ENCODE measurements at places on chromosomes 1 and 21. TPM values are rescaled to one million over a fixed set of nuclear protein-coding genes. Genes with fewer than 3 reads are reported as not detected.

DNA sequence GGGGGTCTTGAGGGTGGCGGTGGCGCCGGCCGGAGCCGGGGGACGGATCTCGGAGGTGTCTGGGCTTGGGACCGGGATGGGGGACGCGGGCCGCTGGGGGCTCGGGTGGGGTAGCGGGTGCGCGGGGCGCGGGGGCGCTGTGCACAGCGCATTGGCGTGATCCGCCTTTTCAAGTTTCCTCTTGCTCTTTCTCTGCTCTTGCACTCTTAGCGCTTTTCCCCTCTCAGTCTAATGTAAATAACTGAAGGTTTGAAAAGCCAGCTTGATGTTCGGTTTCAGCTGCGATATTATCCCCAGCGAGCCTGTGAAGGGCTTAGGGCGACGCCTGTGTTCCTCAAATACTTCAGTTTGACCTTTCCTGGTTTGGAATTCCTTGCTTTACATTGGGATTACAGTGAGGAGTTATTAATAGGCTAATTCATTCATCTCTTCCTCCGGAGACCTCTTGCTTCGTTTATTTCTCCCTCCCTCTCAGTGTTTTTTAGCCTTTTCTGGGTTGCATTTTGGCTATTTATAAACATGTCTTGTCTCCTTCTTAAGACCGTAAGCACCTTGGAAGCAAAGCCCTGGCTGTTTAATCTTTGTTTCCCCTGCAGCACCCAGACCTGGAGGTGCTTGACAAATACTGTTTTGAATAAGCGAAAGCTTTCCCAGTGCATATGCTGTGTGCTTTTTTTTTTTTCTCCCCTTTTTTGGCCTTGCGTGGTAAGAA is 693 bp downstream of the RAB4A start:
- DNase-seq = no peak

- no peak for DNase-seq
These were observed 39.9 kb downstream of the INKA2 start for GRCh38 chr1:111699268-111699667.

- no peak for DNase-seq
These were observed 104.7 kb downstream of the JAK1 start for GRCh38 chr1:64861611-64862010.

DNA sequence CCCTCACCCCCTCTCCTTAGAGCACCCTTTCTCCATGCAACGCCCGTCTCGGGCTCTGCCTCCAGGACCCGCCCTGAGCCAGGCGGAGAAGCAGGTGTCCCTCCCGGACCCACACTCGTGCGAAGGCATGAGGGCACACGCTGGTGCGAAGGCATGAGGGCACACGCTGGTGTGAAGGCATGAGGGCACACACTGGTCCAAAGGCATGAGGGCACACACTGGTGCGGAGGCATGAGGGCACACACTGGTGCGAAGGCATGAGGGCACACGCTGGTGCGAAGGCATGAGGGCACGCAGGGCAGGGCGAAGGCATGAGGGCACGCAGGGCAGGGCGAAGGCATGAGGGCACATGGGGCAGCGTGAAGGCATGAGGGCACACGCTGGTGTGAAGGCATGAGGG is 5.8 kb upstream of the TMEM52 start:
- DNase-seq = no peak

GRCh38 chr1:235078480-235079381 is 49.9 kb downstream of the TOMM20 start:
- DNase-seq = no peak

GRCh38 chr1:227766015-227766634 is 30.9 kb downstream of the SNAP47 start:
- DNase-seq = no peak

GRCh38 chr1:153786038-153786790 is 11.0 kb downstream of the SLC27A3 start:
- no peak for DNase-seq

DNA sequence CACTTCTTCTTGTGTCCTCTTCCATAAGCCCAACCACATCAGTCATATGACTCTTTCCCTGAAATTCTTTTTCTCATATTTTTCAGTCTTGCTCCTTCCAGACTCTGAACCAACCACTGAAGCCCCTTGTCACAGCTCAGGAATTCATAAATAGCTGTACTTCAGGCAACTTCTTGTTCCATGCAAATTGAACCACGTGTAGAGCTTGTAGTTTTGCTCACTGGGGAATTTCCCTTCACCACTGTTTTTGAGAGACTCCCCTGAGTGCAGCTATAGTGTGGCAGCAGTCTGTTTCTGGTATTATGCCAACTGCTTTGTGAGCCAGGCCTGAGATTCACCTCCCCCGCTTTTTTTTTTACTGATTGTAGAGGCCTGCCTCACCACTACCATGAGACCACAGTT is 150.3 kb upstream of the SPAG17 start:
- DNase-seq = no peak

Gene ACKR1
- 13.5 TPM for total RNA-seq

Gene FHAD1
- not detected for total RNA-seq

Measured in glutamatergic neuron (in vitro differentiated cells).